ENCODE measurements at places on chromosomes 6 and 20. TPM values are rescaled to one million over a fixed set of nuclear protein-coding genes. Genes with fewer than 3 reads are reported as not detected.

GRCh38 chr20:32473231-32474008 lies 111.7 kb downstream of the NOL4L start:
- peaks cover 18% of the 10 kb centered on the region for H3K4me1 ChIP-seq
- no peak for DNase-seq
- no peak overlapping the region for H3K4me3 ChIP-seq
- H3K27me3 ChIP-seq = no peaks in the 10 kb centered on the region
- H3K27ac ChIP-seq = peak overlapping the region; percentile 34
- no peaks in the 10 kb centered on the region for H3K36me3 ChIP-seq

GRCh38 chr6:34223381-34223955 lies 13.2 kb upstream of the HMGA1 start:
- H3K4me1 ChIP-seq = peaks cover 11% of the 10 kb centered on the region
- DNase-seq = no peak
- peak overlapping the region; percentile 77 for H3K4me3 ChIP-seq
- peak overlapping the region; percentile 99 for H3K27ac ChIP-seq
- no peaks in the 10 kb centered on the region for H3K27me3 ChIP-seq

DNA sequence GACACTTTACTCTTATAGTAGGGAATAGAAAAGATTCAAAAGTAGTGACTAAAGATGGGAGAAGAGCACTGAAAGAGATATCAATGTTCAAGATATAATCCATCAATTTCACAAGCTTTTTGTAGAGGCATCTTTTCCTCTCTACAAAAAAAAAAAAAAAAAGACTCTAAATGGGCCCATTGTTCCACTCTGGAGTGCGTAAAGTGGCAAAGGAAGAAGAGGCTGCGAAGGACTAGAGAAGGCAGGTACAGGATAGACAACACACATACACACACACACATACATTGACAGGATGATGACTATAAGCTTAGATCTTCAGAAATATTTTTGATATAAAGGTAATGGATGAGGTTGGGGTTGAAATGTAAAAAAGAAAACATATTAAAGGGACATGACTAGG lies 157.6 kb downstream of the HIVEP2 start:
- H3K4me3 ChIP-seq = no peak overlapping the region
- DNase-seq = no peak
- no peaks in the 10 kb centered on the region for H3K27me3 ChIP-seq
- H3K36me3 ChIP-seq = no peaks in the 10 kb centered on the region
- H3K4me1 ChIP-seq = no peaks in the 10 kb centered on the region

- H3K4me1 ChIP-seq = no peaks in the 10 kb centered on the region
- H3K27ac ChIP-seq = no peak overlapping the region
- H3K36me3 ChIP-seq = no peaks in the 10 kb centered on the region
These were observed 299.5 kb downstream of the ADGB start for GRCh38 chr6:146898069-146898887.

DNA sequence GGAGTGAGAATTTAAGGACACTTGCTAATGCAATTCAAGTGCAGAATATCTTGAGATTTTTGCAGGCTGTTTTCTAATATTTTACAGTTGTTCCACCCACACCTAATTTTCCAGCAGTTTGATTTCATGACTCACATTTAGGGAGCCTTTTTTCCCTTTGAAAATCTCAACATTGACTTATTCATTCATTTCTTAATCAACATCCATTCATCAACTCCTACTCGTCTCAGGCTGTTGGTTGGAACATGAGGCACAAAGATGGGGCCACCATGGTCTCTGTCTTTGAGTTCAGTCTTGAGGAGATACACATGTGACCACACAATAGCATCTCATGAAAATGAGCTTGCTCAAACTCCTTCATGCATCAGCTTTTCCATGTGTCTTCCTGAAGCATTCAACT lies 135.6 kb downstream of the UNC5CL start:
- no peaks in the 10 kb centered on the region for H3K36me3 ChIP-seq
- no peak overlapping the region for H3K4me3 ChIP-seq
- H3K27me3 ChIP-seq = no peaks in the 10 kb centered on the region
- no peak overlapping the region for H3K27ac ChIP-seq

GRCh38 chr20:49888212-49889000 lies 26.9 kb downstream of the SPATA2 start:
- no peak for DNase-seq
- H3K27ac ChIP-seq = peak overlapping the region; percentile 72
- peaks cover 25% of the 10 kb centered on the region for H3K4me1 ChIP-seq
- H3K36me3 ChIP-seq = peaks cover 33% of the 10 kb centered on the region
- H3K4me3 ChIP-seq = no peak overlapping the region

GRCh38 chr6:141258516-141258915 lies 874.2 kb upstream of the GJE1 start:
- DNase-seq = no peak
- H3K4me3 ChIP-seq = no peak overlapping the region
- no peaks in the 10 kb centered on the region for H3K36me3 ChIP-seq
- peaks cover 6% of the 10 kb centered on the region for H3K4me1 ChIP-seq
- H3K27me3 ChIP-seq = no peaks in the 10 kb centered on the region
- no peak overlapping the region for H3K27ac ChIP-seq

DNA sequence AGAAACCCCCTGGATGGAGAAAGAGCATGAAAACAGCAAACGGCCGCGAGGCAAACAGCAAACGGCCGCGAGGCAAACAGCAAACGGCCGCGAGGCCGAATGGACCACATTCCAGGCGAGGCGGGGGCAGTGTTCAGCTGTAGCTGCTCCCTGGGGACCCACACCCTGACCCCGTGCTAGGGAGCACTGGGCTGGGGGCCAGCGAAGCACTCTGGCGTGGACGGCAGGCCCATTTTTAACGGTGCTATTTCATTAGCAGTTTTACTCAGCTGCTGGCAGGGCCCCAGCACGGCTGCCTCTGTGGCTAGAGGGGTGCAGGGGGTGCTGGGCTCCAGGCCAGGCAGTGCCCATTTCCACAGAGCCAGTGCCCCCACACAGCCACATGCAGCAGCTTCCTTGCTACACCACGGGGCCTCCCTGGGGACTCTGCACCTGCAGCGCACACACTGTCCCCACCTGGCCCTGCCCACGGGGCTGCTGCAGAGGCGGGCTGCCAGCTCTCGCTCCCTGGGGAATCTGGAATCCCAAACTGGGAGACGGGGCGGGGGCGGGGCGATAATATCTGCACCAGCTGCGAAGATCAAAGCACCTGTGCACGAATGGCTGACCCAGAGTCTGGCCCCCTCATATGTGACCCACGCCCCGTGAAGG lies 35.6 kb upstream of the SLCO4A1 start:
- peaks cover 6% of the 10 kb centered on the region for H3K4me1 ChIP-seq
- no peaks in the 10 kb centered on the region for H3K36me3 ChIP-seq
- peaks cover 47% of the 10 kb centered on the region for H3K27me3 ChIP-seq
- no peak for DNase-seq
- H3K27ac ChIP-seq = no peak overlapping the region
- H3K4me3 ChIP-seq = no peak overlapping the region

DNA sequence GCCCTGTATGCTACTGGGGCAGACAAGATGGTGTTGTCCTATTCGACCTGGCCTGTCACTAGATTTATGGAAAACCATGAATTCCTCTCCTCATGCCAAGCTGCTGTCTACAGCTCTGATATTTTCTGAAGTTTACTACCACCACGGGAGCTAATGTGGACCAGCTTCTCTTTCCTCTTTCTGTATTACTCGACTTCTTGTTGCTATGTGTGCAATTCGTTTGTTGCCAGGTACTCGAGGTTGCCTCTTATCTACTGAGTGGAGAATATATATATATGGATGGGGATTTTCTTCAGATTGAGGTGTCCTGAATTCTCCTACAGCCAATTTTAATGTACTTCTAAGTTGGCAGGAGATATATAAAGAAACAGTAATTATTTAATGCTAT lies 34.7 kb downstream of the MAN1A1 start:
- H3K4me3 ChIP-seq = no peak overlapping the region
- no peak for DNase-seq
- H3K27ac ChIP-seq = no peak overlapping the region
- no peaks in the 10 kb centered on the region for H3K27me3 ChIP-seq
- H3K36me3 ChIP-seq = no peaks in the 10 kb centered on the region

- H3K27me3 ChIP-seq = no peaks in the 10 kb centered on the region
- DNase-seq = no peak
- no peaks in the 10 kb centered on the region for H3K36me3 ChIP-seq
- no peaks in the 10 kb centered on the region for H3K4me1 ChIP-seq
- H3K4me3 ChIP-seq = no peak overlapping the region
- H3K27ac ChIP-seq = no peak overlapping the region
These were observed 733.9 kb upstream of the CHD6 start for GRCh38 chr20:42352096-42352495.

GRCh38 chr6:73248192-73248903 lies 14.6 kb downstream of the KHDC1 start:
- H3K27me3 ChIP-seq = no peaks in the 10 kb centered on the region
- no peaks in the 10 kb centered on the region for H3K4me1 ChIP-seq

GRCh38 chr6:27565839-27566779 lies 93.2 kb upstream of the ZNF184 start:
- peaks cover 54% of the 10 kb centered on the region for H3K27me3 ChIP-seq
- no peaks in the 10 kb centered on the region for H3K4me1 ChIP-seq
- no peak overlapping the region for H3K4me3 ChIP-seq
- H3K36me3 ChIP-seq = no peaks in the 10 kb centered on the region

GRCh38 chr6:170286246-170286933 lies 4.5 kb downstream of the DLL1 start:
- H3K4me1 ChIP-seq = peaks cover 4% of the 10 kb centered on the region
- DNase-seq = no peak
- no peak overlapping the region for H3K27ac ChIP-seq
- peaks cover 14% of the 10 kb centered on the region for H3K27me3 ChIP-seq

GRCh38 chr6:157060440-157060952 lies 262.8 kb downstream of the TMEM242 start:
- DNase-seq = no peak
- H3K4me3 ChIP-seq = no peak overlapping the region
- H3K27me3 ChIP-seq = no peaks in the 10 kb centered on the region
- H3K36me3 ChIP-seq = no peaks in the 10 kb centered on the region
- H3K27ac ChIP-seq = no peak overlapping the region
- peaks cover 16% of the 10 kb centered on the region for H3K4me1 ChIP-seq

DNA sequence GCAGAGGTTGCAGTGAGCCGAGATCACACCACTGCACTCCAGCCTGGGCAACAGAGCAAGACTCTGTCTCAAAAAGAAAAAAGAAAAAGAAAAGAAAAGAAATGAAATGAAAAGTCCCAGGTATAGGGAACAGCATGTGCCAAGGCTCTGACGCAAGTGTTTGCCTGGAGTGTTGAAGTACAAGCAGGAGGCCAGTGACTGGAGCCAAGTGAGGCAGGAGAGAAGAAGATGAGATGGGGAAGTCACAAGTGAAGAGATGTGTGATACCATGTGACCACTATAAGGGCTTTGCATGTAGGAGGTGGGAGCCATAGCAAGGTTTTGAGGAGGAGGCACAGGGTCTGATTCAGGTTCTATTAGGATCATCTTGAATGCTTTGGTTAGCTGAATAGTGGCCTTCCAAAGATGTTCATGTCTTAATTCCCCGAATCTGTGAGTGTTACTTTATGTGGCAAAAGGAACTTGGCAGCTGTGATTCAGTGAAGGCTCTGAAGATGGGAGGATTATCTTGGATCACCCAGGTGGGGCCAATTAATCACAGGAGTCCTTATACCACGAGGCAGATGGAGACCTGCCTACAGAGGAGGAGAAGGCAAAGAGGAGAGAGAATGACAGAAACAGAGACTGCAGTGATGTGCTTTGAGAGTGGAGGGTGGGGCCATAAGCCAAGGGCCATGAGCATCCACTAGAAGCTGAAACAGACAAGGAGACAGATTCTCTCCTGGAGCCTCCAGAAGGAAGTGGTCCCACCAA lies 91.1 kb upstream of the PTPN1 start:
- H3K36me3 ChIP-seq = no peaks in the 10 kb centered on the region
- no peaks in the 10 kb centered on the region for H3K27me3 ChIP-seq
- H3K4me1 ChIP-seq = peaks cover 54% of the 10 kb centered on the region
- no peak overlapping the region for H3K4me3 ChIP-seq
- H3K27ac ChIP-seq = peak overlapping the region; percentile 14

- H3K27me3 ChIP-seq = no peaks in the 10 kb centered on the region
- peaks cover 3% of the 10 kb centered on the region for H3K4me1 ChIP-seq
- no peaks in the 10 kb centered on the region for H3K36me3 ChIP-seq
- no peak for DNase-seq
- H3K4me3 ChIP-seq = no peak overlapping the region
- no peak overlapping the region for H3K27ac ChIP-seq
These were observed 68.6 kb downstream of the ZDHHC14 start for GRCh38 chr6:157449610-157450009.

GRCh38 chr20:48673507-48673906 lies 154.3 kb downstream of the PREX1 start:
- DNase-seq = no peak
- H3K27ac ChIP-seq = no peak overlapping the region
- H3K36me3 ChIP-seq = no peaks in the 10 kb centered on the region
- H3K4me1 ChIP-seq = no peaks in the 10 kb centered on the region

DNA sequence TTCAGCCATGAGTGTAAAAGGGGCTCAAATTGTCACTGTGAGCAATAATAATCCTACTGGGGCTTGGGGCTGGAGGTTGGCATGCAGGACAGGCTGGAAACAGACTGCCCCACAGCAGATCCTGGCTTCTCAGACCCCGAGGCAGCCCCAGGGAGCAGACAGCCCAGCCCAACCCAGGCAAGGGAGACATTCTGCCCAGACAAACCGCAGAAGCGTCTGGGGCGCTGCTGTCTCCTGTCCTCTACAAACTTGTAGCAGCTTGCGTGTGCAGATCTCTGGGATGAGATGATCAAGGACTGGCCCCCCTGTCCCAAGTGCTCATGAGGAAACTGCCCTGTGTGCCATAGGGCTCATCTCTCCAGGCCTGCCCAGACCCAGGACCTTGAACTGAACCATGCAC lies 84.6 kb downstream of the MAFB start:
- no peaks in the 10 kb centered on the region for H3K36me3 ChIP-seq
- no peaks in the 10 kb centered on the region for H3K27me3 ChIP-seq
- DNase-seq = no peak

DNA sequence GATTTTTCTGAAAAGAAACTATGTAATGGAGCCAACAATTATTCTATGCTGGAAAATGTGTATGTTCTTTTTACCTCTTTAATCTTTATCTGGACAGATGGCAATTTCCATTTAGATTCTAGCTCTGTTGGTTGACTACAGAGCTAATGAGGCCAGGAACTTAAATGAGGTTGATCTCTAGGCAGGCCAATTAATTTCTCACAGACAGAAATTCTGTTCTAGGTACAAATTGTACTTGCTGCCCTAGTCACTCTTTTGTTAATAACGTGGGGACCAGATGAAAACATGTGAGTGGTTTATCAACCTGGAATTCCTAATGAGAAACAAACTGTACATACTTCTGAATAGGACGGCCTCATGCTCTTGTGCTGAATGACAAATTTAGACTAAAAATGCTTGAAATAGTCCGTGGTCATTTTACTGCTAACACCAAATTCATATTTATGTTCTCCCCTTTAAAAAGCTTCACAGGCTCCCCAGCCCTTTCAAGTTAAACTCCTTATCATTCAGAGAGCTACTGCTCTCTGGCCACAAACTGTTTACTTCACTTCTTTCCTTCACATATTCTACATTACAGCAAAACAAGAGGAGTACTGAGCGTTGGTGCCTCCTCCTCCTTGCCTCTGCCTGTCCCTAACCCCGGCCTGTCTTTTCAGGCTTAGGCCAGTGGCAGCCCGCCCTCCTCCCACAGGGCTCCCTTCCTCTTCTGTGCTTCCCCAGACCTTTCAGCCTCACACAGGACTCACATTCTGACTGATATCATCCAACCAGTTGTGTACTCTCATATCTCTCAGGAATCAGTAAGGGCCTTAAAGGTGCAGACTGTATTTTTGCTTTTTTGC lies 41.4 kb downstream of the DTNBP1 start:
- H3K4me1 ChIP-seq = peaks cover 33% of the 10 kb centered on the region
- peak overlapping the region; percentile 77 for H3K27ac ChIP-seq
- peak; percentile 40 for DNase-seq
- H3K4me3 ChIP-seq = no peak overlapping the region

The SIRPG gene
- total RNA-seq = not detected

The SH3BGRL2 gene
- 8.5 TPM for total RNA-seq

The MLN gene
- total RNA-seq = not detected

The CST5 gene
- total RNA-seq = not detected

The DCBLD1 gene
- 4.3 TPM for total RNA-seq

The NINL gene
- 6.1 TPM for total RNA-seq

The POPDC3 gene
- total RNA-seq = 218 TPM

The ACTR5 gene
- 6.3 TPM for total RNA-seq

The HTR1E gene
- total RNA-seq = not detected

The HRH3 gene
- total RNA-seq = not detected

Data from gastrocnemius medialis (tissue), 4 donors.